ENCODE measurements at places on chromosomes 1 and 21.

DNA sequence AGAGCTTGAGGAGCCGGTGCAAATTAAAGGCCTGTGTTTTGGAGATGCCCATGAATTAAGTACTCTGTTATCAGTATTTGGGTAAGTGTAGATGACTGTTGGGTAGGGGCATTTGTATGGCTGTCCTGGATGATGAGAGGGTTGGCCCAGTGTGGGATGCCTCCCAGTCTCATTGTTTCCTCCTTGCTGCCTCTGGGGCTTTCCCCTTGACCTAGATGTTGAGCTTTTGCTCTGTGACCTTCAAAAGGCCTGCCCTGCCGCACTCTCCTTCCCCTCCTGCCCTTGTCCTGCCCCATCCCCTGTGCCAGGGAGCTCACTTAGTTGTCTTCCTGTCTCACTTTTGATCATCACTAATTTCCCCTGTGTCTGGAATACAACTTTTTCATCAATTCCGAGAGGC is 10.0 kb downstream of the GALNT2 start:
- DNase-seq, result no peak

DNA sequence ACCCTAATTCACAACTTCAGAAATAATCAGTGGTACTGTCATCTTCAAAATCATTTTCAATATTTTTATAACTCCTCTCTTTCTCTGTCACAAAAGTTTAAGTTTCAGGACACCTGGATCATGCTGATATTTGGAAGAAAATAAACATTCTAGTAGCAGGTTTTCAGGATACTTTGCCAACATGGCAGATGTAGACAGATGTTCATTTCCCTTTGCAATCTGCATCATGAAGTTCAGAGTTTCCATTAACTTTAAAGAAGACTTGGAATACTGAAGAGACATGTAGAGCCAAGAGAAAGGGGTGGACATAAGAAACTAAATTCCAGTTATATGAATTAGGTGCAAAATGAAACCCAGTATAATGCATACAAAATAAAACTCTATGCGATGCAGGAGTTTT is 218.1 kb downstream of the USH2A start:
- DNase-seq, result no peak

GRCh38 chr1:109912873-109913272 is 2.2 kb downstream of the CSF1 start:
- DNase-seq, result no peak

GRCh38 chr1:97634758-97635157 is 286.1 kb downstream of the DPYD start:
- no peak for DNase-seq

DNA sequence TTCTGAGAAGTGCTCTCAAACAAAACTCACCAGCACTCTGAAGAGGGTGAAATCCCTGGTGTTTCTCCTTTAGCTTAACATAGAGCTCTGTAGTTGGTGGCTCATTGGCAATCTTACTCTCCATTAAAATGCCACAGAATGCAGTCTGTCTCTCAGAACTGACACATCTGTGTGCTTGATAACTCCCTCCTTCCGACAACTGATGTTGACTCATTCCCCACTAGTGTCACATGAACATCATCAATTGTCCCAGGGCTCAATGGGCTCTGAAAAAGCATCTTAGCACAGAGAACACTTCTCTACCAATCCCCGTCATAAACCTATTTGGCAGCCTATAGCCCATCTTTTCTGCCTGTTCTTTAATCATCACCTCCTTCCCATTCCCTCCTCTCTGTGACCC is 133.2 kb upstream of the ZC3H11B start:
- DNase-seq, result no peak

GRCh38 chr1:40929155-40929554 is 50.3 kb upstream of the CTPS1 start:
- DNase-seq, result no peak

Data from RWPE2 (cell line).